ENCODE measurements at places on chromosomes 3 and 15.

- DNase-seq: no peak
Measured at GRCh38 chr3:104768886-104769285, 597.8 kb upstream of the ALCAM start.

GRCh38 chr15:81294516-81294880 is 29.4 kb downstream of the STARD5 start:
- DNase-seq: no peak

DNA sequence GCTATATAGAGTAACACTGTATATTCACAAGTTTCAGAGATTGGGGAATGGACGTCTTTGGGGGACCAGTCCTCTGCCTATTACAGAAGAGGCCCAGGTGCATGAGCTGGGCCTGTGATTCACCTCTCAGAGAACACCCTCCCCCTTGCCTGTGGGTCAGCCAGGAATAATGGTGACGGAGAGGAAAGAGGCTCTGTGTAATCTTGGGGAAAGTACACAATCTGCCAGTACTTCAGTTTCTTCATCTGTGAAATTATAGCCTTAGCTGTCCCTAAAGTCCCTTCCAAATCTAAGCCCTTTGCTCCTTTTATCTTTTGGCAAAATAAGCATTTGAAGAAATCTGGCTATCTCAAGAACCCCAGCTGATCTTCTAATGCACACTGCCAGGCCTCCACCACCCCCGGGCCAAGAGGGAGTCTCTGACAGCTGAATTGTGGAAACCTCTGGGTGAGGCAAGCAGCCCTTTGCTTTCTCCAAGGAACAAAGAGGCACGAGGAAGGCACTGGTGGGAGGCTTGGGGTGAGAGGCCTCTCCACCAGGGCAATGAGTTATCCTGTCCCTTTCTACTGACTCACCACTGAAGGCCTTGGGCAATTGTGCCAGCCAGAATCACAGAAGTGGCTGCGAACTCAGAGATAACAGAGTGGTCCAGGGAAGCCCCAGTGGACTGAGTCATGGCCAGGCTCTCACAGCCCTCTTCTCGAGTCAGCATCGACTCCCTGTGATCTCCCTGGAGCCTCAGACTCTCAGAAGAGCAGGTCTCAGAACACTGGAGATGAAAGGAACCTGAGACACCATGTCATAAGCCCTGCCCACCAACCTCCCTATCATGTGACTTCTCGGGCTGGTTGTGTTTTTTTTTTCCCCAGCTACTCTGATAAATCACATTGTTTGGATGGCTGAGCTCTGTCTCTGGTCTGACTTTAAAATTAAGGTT is 31.8 kb downstream of the CCNL1 start:
- DNase-seq: peak; percentile 63

DNA sequence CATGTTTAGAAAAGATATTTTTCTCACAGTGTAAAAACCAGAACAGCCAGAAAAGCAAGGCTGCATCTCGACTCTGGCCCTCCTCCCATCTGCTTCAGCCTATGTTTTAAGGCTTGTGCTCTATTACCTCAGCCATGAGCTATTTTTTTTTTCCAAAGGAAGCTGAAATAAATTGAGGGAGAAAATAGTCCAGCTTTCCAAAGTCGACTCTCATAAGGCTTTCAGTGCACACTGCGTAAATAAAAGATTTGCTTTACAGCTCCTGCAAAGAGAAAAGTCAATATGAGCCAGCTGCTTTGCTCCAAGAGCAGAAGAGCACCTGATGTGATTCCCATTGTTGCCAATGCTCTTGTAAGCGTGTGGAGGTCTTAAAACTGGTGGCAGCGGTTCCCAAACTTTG is 26.7 kb downstream of the SCG3 start:
- DNase-seq: no peak

DNA sequence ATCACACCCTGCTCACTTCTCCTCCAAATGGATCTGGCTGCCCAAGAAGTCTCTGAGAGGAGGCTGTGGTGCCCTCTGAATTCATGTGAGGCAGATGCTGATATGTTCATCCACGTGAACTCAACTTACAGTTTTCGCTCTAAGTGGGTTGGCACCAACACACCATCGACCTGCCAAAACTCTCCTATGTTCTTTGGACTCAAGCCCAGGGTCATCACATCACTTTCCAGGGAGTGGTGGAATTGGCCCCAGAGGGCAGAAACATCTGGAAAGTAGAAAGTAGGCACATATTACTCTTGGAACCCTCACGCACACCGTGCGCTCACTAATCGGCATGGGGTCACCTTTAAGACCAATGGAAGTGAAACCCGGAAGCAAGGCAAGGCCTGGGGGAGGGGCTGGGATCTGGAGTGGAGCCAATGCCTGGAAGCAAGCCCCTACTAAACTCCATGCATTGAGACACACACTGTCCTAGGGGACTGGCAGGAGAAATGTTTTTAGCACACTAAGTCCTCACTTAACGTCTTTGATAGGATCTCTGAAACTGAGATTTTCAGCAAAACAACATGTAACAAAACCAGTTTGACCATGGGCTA is 41.4 kb downstream of the SSUH2 start:
- DNase-seq: no peak

DNA sequence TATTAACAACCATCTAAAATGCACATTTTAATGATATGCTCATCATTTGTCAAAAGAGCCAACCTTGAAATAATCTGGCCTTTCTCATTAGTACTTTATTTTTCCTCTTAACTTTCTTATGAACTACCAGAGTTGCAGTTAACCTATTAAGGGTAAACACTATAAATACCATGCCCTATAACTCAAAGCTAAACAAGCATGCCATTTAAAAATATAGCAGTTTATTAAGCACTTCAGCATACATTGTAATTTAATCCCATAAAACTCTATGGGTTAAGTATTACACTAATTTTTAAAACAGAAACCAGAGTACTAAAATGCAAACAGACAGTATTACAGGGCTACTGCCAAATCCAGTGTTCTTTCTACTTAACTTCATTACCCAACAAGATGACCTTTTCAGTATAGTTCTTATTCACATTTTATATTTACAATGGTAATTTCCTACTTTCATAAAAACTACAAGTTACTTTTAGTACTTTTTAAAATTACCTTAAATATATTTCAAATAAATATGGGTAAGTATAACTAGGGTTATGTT is 11.8 kb downstream of the NPTN start:
- DNase-seq: no peak

DNA sequence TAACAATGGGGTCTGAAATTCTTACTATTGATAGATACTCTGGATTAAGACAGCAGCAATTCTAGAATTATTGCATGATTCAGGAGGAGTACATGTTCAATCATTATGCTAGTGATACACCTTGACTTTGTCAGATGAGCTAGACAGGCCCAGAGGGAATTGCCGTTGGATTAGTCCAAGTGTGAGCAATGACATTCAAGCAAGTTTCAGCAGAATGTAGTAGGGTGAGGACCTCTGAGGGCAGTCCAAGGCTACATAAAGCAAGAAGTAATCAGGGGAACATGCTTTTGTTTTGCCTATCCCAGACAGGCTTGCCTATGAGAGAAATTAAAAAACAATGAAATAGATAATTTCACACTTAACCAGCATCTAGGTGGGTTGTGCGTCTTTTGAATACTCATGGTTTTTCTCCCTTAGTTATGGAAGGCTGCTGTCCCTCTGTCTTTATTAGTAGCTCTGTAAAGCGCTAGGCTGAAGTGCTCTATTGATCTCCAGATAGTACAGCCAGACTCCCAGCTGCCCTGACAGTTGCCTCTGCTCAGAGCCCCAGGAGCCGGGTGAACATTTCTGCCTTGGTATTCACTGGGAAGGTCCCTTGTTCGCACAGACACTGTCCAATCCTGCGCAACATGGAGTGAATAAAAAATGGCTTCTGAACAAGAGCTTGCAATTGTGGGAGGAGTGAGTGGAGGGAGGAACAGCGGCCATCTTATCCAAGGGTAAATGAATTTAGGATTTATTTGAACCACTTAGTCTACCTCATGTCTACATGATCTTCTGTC is 316.6 kb upstream of the ONECUT1 start:
- DNase-seq: no peak

Data from stimulated activated CD8-positive, alpha-beta memory T cell treated with anti-CD3 and anti-CD28 coated beads, Interleukin-2, amount 100 ng/mL, for 48 hours (primary cell).